NCI-H2081 (cell line): ENCODE measurements at places on chromosomes 13 and 19.

DNA sequence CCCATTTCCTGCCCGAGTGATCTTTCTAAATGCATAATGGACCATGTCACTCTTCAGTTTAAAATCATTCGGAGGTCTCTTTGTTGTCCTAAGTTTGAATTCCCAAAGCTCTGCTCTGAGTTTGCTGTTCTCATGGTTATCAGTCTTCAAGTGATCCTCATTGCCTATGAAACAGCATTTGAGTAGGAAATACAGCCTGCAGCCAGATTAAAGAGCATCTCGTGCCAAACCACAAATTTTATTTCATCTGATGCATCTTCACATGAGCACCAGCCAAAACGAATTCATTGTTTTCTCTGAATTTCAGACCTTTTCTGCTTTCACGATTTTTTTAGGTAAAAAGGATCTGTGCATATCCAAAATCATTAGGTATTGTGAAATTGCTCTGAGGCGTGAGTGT is 299.6 kb downstream of the TDRD3 start:
- DNase-seq, result no peak

- no peak for DNase-seq
These were observed 666.4 kb downstream of the OLFM4 start for GRCh38 chr13:53694814-53695532.

- DNase-seq, result peak; percentile 17
These were observed 25.9 kb downstream of the GRIN2D start for GRCh38 chr19:48419158-48419920.

DNA sequence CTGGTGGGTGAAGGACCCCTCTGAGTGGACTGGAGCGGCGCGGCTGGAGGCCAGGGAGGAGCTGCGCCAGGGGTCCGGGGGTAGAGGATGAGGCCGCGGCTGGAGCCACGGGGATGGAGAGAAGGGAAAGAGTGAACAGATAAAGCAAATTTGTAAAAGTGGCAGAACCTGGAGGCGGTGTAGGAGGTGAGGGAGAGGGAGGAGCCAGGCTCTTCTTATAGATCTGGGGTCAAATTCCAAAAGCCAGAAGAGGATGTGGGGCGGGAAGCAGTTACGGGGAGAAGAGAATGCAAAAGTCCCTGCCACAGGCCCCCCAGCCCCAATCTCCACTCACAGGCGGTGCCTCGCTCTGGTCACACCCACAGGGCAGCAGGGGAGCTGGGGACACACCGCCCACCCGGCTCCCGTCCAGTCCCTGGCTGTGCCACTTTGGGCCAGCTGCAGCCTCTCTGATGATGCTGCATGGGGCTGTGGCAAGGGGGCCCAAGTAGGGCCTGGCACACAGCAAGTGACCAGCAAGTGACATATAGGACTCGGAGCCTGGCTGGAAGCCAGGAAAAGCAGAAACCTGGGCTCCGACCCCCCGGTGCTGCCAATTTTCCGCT is 11.1 kb downstream of the LRRC4B start:
- no peak for DNase-seq

GRCh38 chr19:5559804-5560133 is 8.0 kb downstream of the TINCR start:
- DNase-seq, result no peak

GRCh38 chr13:96821381-96821780 is 172.9 kb downstream of the OXGR1 start:
- no peak for DNase-seq

DNA sequence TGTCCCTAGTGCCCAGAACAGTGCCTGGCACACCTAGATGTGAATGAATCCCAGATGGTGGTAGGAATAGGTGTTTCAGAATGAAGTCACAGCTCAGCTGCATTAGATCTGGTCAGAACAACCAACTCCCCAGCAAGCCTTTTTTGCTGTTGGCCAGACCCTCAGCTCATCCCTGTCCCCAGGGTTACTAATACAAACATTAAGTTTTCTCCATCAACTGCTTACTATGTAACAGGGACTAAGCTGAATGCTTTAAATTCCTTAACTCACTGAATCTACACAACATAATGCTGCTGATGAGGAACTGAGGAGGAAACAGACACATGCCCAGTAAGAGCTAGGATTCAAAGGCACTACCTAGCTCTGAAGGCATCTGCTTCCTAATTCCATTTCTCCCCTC is 18.8 kb downstream of the SMG9 start:
- no peak for DNase-seq

DNA sequence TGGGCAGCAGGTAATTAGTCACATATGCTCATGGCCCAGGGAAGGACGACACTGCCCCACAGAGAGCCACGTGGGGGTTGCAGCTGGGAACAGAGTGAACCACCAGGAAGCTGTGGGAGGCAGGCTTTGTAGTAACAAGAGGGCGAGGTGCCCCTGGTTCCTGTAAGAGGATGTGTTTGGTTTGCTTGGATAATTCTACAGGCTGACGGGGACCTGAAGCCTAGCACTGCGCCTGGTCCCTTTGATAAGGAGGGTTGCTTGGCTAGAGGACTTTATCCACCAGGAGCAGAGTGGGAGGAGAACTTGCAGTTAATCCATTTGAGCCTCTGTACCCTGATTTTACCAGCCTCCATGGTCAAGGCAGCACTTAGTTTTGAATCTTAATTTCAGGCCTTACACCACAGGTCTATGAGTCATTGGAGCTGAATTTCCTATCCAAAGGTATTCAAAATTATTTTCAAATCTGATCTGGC is 67.4 kb upstream of the CLDN10 start:
- no peak for DNase-seq

DNA sequence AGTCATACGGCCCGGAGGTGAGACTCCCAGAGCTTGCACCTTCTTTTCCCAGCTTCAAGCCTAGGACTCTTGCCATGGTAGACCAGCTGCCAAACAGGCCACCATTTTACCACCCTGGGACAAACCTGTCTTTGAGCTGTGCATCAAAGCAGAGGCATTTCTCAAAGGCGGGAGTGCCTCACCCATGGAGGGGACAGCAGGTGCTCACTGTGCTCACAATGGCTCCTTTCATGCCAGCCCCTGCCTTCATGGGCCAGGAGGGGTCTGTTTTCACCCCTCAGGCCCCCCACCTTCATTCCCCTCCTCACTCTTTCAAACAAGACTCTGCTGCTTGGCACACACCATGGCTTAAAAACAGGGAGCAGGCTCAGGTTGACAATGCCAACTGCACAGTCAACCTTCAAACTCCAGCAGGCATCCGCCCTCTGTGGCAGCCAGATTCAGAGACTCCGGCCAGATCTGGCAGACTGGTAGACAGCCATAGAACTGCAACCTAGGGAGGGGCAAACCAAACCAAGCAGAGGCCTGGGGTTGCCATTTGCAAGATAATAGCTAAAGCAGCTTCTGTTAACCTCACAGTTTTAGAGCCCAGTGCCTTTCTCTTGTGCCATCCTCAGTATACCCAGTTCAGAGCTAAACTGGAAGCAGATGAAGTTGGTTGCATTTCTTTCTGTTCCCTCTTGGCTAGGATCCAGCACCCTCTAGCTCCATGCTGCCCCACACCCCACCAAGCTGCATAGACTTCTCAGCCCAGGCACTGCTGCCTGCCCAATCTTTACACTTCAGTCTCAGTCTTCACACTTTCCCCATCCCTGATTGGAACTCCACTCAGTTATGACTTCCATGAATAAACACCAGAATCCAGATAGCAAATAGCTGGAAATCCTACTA is 93.9 kb upstream of the SPATA13 start:
- no peak for DNase-seq
